ENCODE measurements at places on chromosomes 2 and 18. TPM values are rescaled to one million over a fixed set of nuclear protein-coding genes. Genes with fewer than 3 reads are reported as not detected.

Gene TRABD2A
- total RNA-seq, result 56.3 TPM

Gene GALNT14
- total RNA-seq, result 0.33 TPM

Gene RMDN2
- 1.7 TPM for total RNA-seq

Gene ALPP
- not detected for total RNA-seq

Gene SMC6
- total RNA-seq, result 34.9 TPM

DNA sequence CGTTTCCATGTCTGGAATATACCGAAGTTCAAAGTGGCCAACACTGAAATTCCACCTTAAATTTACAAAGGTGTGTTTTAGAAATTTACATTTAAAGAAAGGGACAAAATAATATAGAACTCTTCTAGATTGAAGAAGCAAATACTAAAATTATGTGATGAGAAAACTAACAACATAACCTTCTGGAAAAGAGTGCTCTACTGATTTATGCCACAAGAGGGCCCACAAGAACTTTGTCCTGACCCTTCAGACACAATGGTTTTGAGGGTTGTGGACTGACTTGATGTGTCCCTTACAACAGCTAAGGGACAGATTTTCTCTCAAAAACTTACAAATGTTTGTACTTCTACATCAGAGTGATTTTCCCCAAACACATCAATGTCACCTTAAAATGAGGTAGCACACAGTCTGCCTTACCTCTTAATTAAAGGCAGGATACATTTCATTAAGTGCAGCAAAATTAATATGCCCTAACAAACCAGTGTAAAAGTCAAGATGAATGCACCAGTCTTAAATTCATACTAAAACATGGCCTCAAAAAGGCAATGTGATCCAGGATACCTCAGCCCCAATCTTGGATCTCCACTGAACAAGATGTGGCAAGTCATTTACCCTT lies 36.2 kb downstream of the EIF2AK3 start:
- H3K27ac ChIP-seq, result peak overlapping the region; percentile 25
- peak; percentile 87 for DNase-seq
- no peaks in the 10 kb centered on the region for H3K27me3 ChIP-seq
- no peak overlapping the region for H3K4me3 ChIP-seq
- peaks cover 3% of the 10 kb centered on the region for H3K4me1 ChIP-seq
- peaks cover 33% of the 10 kb centered on the region for H3K36me3 ChIP-seq

DNA sequence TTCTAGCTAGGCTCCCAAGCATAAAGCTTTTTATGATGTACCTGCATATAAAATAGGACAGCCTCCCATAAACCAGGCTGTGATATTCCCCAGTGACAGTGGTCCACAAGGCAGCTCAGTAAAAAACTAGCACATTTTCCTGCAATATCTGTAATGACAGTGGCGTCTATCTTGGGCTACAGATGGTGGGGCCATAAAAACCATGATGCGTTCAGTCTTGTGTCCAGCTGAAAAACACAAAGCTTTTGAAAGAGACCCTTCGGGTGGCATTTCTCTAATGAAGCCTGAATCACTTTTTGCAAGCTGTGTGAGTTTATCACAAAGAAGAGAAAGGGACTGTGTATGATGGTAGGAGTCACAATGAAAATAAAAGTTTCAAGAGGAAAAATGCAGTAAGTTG lies 183.5 kb downstream of the DSC3 start:
- no peak overlapping the region for H3K27ac ChIP-seq
- no peak overlapping the region for H3K4me3 ChIP-seq
- no peaks in the 10 kb centered on the region for H3K4me1 ChIP-seq
- H3K36me3 ChIP-seq, result no peaks in the 10 kb centered on the region

- H3K27ac ChIP-seq, result peak overlapping the region; percentile 65
- no peak for DNase-seq
- H3K27me3 ChIP-seq, result peaks cover 2% of the 10 kb centered on the region
- peaks cover 16% of the 10 kb centered on the region for H3K4me1 ChIP-seq
- H3K4me3 ChIP-seq, result peak overlapping the region; percentile 71
These were observed 33.2 kb upstream of the CXXC1 start for GRCh38 chr18:50320719-50321118.

- H3K4me1 ChIP-seq, result no peaks in the 10 kb centered on the region
- no peak for DNase-seq
- H3K4me3 ChIP-seq, result no peak overlapping the region
- H3K36me3 ChIP-seq, result peaks cover 74% of the 10 kb centered on the region
These were observed 115.4 kb upstream of the CCDC195 start for GRCh38 chr2:224831530-224831929.

- peaks cover 28% of the 10 kb centered on the region for H3K36me3 ChIP-seq
- no peaks in the 10 kb centered on the region for H3K27me3 ChIP-seq
- H3K4me3 ChIP-seq, result no peak overlapping the region
- no peak overlapping the region for H3K27ac ChIP-seq
- no peak for DNase-seq
- no peaks in the 10 kb centered on the region for H3K4me1 ChIP-seq
These were observed 39.4 kb downstream of the NBAS start for GRCh38 chr2:15521641-15522181.

DNA sequence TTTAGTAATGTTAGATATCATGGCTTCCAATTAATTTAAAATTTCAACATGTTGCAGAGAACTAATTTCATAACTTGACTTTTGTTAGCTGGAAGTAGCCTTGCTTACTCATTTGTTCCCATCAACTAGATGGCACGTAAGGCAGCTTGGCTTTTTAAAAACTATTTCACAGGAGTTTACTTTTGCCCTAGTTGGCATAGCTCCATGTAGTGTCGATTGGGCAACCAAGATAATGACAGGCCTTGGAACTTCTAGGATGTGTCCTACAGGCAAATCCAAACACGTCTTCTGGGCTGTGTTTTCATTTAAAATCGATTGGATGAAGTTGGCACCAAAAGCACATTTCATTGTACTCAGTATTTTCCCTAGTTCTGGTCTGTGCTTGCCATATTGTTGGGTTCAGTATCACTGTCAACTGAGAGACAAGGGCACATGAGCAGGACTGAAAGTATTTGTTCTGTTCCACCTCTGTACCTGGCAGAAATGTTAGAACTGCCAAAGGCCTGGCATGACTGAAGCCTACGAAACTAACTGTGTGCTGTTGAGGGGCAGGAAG lies 29.4 kb downstream of the HADHB start:
- H3K4me1 ChIP-seq, result peaks cover 9% of the 10 kb centered on the region
- H3K36me3 ChIP-seq, result peaks cover 31% of the 10 kb centered on the region
- H3K27me3 ChIP-seq, result no peaks in the 10 kb centered on the region
- no peak overlapping the region for H3K4me3 ChIP-seq
- no peak for DNase-seq

DNA sequence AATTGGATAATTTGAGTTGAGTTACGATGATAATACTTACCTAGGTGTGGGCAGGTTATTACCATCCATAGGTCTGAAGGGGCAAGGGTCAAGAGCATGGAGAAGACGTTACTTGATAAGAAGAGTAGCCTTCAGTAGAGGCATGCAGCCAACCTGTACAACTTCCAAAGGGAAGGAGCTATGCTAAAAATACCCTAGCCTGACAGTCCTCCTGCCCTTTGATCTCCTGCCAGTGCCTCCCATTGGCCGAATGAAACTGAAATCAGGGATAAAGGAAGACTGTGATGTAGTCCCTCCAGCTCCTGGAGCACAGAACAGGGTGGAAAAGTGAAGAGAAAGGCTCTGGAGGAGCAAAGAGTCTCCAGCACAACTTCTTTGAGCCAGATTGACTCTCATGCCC lies 487.4 kb downstream of the ADCYAP1 start:
- H3K4me3 ChIP-seq, result no peak overlapping the region
- no peak for DNase-seq
- H3K27ac ChIP-seq, result no peak overlapping the region
